Left ventricle myocardium inferior (tissue), 1 donor: ENCODE measurements at places on chromosomes 11 and 22. TPM values are rescaled to one million over a fixed set of nuclear protein-coding genes. Genes with fewer than 3 reads are reported as not detected.

GRCh38 chr11:117621226-117621625, 175.8 kb downstream of the DSCAML1 start:
- DNase-seq: no peak

DNA sequence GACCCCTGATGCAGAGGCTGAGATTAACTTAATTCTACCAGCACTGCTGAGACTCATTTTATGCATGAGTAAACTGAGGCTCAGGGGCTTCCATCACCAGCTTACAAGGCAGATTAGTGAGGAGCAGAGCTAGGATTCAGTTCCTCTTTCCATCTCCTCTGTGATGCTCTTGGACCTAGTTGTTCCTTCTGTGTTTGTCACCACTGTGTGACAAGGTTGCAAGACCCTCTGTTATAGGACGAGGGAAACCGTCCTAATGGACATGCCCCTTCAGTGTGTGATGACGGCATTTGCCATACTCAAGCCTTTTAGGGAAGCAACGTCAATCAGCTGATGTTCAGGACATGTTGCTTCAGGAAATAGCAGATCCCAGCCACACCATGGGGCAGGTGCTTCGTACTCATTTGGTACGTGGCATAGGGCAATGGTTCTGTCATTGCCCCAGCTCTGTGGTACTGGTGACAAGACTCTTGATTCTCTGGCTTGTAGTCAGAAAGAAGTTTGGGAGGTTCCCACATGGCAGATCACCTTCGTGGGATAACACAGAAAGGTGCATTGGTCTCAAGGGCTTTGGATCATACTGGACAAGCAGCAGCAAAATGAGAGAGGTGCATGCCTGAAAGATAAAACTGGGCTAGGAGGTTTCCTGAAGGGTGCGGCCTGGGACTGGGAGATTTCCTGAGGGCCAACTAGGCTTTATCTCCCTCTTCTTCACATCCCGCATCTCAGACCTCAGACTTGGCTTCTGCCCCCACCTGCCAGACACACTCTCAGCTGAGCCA, 23.9 kb upstream of the CD44 start:
- DNase-seq: no peak

DNA sequence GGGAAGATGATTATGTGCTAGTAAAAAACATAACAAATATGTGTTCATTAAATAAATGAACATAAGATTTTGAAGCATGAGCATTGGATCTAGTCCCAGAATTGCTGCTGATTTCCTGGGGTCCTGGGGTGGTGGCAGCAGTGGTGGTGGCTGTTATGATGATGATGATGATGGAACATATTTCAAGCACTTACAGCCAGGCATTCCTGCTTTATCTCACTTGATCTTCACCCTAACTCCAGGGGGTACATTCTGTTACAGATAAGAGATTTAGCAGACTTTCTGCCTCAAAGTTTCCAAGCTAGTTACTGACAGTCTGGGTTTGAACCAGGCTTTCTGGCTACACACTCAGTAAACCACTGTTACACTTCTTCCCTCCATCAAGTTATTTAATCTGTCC, 5.2 kb downstream of the TRAPPC4 start:
- no peak for DNase-seq

The MPZL2 gene
- 13.4 TPM for total RNA-seq

The PHETA2 gene
- total RNA-seq: 3.4 TPM

The TMPRSS6 gene
- not detected for total RNA-seq

The KCNJ5 gene
- total RNA-seq: 5.4 TPM
